RKO (cell line): ENCODE measurements at places on chromosomes 11 and 22.

- DNase-seq = peak; percentile 72
Measured at GRCh38 chr11:73907191-73907590, 30.4 kb downstream of the PAAF1 start.

DNA sequence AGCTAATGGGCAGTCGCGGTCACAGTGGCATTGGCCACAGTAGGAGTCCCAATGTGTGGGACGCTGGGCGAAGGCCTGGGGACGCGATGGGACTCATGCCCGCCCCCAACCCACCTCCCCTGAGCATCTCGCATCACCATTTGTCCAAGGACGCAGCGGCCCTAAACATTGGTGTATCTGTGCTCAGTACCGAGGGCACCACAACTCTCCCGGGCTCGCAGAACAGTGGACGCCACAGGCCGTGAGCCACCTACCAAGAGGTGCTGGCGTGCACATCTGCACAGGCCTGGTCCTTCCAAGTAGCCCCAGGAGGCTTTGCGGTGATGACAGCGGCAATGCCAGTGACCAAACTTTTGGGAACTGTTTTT lies 27.3 kb downstream of the RRP7A start:
- no peak for DNase-seq

GRCh38 chr11:65563601-65564000 lies 5.4 kb upstream of the LTBP3 start:
- DNase-seq = peak; percentile 64

DNA sequence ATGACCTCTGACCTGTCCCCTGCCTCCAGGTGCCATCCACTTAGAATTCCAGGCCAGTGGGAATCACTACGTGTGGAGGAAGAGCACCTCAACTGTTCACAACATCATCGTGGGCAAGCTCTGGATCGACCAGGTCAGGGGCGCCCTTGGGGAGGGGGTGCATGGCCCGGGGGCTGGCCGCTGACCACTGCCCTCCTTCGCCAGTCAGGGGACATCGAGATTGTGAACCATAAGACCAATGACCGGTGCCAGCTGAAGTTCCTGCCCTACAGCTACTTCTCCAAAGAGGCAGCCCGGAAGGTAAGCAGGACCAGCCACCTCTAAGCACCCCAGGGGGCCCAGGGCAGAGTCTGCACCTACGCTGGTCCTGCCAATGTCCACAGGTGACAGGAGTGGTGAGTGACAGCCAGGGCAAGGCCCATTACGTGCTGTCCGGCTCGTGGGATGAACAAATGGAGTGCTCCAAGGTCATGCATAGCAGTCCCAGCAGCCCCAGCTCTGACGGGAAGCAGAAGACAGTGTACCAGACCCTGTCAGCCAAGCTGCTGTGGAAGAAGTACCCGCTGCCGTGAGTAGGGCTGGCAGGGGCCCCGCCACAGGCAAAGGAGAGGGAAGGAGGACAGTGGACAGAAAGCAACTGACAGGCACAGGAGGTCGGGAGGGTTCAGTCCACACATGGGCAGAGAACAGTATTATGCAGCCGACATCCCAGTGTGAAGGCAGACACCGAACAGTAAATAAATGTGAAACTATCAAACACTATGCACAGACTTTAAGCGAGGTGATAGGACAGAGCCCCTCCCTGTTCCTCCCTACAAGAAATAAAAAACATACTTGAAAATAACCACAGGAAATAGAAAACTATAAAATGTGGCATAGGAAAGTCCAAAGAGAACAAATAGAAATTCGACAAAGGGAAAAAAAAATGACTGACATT lies 74.9 kb downstream of the MORC2 start:
- no peak for DNase-seq

DNA sequence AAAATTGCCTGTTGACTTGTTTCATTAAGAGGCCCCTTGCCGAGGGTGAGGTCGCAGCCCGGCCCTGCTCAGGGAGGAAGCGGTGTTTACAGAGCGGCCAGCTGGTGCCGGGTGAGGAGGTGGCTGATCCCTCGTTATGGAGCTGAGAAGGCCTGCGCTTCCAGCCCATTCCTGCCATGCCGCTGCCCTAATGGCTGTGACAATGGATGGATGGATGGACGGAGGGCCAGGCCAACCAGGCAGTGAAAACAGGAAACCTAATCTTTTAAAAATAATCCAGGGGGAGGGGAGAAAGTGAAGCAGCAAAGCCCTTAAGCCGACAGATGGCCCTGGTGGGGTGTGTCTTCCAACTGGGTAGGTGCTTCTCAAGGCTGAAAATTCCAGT lies 38.5 kb downstream of the BCR start:
- no peak for DNase-seq

DNA sequence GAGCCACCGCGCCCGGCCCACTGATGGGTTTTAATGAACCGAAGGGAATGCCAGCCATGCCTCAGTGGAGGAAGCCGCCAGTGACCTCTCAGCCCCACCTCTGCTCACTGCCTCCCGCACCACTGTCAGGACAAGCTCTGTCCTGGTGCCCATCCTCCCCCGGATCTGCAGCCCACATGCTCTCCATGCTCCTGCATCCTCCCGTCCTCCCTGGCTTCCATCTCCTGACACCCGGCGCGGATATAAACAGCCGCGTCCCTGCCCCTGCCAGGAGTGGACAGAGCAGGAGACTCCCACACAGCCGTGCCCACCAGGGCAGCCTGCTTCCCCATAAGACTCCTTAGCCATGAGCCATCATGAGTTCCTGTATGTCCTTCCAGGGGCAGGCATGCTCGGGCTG lies 26.9 kb downstream of the MACROD1 start:
- no peak for DNase-seq

DNA sequence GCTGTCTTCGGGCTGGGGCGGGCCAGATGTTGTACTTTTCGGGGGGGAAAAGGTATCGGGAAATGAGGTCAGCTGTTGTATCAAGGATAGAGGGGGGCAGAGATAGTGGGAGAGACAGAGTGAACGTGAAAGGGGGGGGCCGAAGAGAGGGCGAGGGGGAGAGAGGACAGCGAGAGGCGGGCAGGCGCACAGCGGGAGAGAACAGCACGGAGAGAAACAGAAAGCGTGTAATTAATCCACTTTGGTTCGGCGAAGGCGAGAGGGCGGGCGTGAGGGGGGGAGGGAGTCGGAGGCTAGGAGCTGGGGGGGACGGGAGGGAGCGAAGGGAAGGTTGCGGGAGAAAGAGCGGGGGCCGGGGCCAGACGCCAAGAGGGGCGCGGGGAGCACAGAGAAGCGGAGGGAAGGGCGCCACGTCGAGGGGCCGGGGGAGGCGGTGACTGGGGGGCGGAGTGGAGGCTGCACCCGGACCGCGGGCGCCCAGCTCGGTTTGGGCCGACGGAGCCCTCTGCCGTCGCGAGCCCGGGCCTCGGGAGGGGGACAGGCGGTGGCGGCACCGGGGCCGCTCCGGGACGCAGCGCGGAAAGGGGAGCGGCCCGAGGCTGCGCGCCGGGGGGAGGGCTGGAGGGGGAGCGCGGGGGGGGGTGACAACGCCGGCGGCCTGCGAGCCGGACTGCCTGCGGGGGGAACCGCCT lies 612 bp downstream of the IGF2 start:
- no peak for DNase-seq

DNA sequence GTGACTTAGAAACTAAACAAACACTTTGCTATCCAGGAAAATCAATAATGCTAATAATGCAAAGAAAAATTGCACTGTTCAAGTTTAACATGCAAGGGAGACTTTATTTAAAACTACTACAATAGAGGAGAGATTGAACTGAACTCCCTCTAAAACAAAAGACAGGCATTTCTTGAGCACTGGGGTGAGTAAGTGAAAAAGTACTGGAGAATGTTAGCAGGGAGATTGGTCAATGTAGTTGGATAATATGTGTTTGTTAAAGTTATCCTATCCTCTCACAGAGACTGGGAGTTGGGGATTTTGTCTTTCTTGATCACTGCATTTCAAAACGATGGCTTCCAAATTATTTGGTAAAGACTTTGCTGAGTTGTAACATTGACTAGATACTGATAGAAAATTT lies 77.6 kb downstream of the LUZP2 start:
- DNase-seq = no peak

DNA sequence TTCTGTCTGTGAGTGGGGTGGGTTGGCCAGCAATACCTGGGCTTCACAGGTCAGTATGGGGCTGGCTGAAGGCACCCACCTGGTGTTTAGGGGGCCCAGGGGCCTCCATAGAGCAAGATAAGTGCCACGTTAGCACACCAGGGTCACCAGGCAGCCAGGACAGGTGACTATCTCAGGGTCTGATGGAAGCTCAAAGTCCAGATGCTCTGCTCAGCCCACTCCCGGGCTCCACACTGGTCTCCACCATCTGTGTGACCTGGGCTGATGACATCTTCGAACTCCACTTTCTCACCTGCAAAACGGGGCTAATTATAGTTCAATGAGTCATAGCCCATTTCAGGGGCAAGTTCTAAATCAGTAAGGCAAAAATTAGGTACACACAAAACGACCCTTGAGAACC lies 39.4 kb upstream of the PRDM11 start:
- DNase-seq = no peak

DNA sequence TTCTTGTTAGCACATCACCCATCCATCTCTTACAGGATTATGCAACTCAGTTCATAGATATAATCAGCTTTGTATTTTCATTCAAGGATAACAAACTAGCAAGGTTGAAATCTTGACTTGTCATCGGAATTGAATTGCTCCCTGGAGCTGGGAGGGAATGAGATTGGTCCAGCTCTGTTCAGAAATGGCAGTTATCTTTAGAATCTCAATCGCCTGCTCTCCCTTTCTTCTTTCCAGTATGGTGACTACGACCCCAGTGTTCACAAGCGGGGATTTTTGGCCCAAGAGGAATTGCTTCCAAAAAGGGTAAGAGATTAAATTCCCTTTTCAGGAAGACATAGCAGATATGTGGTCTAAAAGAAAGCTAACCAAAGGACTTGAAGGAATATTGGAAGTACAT lies 51.0 kb downstream of the NF2 start:
- DNase-seq = no peak

DNA sequence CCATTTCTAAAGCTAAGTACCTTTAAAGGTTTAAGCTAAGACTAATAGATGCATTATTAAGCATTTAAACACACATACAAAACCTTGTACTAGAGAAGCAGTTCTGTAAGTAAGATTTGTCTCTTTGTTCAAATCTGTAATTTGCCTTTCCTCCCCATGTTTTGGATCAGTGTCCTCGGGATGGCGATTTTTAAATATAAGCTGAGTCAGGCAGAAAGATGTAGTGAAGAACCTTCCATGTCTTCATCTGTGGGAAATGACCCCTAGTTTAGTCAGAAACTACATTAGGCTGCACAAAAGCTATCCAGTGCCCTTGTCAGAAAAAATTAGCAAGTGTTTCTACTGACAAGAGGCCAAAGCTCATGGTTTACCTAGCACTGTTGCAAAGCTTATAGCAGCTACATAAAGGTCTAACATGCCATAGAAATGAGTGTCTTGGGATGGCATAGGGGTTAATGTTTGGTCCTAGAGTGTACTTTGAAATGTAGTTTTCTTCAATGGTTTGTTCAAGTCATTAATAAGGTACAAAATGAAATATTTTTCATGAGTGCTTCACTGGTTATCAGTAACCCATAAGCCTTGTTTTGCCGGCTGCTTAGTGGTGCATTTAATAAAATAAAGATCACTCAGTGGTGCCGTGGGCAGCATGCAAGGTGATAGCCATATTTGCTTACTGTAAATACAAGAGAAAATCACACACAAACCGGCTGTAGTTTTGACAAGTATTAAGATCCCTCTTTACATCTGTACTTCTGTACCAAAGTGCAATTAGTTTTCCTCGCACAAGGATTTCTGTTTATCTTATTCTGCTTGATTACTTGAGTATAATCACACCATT lies 139.8 kb downstream of the ELP4 start:
- DNase-seq = no peak

DNA sequence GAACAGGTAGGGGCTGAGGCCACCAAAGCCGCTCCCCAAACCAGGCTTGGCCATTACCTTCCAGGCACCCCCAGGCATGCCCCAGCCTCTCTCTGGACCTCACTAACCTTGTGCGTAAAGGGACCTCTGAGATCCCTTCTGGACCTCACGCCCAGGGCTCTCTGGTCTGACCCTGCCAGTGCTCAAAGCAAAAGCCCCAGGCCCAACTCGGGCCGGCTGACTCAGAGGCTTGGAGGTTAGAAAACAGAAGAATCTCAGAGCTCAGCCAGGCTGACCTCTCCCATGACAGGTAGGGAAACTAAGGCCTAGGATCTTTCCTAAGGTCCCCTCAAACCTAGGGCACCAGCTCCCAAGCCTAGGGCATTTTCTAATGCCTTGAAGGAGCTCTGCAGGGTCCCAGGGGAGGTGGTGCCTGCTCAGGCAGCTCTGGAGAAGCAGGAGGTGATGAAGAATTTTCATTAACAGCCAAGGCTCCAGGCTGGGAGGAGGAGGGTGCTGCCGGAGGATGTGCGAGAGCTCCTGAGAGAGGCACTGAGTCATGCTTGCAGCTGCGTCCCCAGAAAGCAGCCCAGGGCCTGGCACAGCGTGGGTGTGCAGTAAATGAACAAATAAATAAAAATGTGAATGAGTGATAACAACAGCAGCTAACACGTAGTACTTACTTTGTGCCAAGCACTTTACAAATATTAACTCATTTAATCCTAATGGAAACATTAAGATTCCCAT lies 25.6 kb downstream of the ARRB1 start:
- peak; percentile 92 for DNase-seq

- DNase-seq = no peak
Measured at GRCh38 chr22:39416319-39416718, 16.7 kb downstream of the TAB1 start.

- no peak for DNase-seq
Measured at GRCh38 chr22:19996694-19997384, 19.8 kb downstream of the ARVCF start.

GRCh38 chr11:11857769-11858168 lies 16.0 kb downstream of the USP47 start:
- no peak for DNase-seq

DNA sequence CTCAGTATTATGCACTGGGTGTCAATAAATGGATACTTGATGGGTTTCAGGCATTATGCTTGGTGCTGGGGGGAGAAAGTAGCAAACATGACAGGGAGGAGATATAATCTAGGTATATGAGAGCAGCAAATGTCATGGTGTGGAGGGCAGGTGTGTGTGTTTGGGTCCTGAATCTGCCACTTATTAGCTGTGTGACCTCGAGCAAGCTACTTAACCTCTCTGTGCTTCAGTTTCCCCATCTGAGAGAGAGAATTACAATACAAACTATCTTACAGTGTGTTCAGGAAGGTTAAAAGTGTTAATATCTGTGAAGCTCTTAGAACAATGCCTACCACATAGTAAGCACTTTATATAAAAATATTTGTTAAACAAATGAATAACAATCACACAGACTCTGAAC lies 2.8 kb downstream of the SLC22A8 start:
- DNase-seq = no peak

DNA sequence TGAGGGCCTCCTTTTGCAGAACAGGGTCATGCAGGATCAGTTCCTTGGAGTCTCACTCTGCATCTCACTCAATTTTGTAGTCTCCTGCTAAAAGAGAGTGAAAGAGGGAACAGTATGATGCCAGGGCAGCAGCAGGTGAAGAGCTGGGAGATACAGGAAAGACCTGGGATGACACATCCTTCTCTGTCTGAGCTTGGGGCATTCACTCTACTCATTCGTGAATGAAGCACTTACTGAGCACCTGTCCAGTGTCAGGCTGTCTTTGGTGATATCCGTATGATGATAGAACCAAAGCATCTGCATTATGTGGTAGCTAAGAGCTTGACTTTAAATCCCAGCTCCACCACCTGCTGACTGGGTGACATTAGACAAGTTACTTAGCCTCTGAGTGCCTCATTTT lies 14.4 kb downstream of the SREBF2 start:
- DNase-seq = no peak
